ENCODE measurements at places on chromosomes 1 and 21.

DNA sequence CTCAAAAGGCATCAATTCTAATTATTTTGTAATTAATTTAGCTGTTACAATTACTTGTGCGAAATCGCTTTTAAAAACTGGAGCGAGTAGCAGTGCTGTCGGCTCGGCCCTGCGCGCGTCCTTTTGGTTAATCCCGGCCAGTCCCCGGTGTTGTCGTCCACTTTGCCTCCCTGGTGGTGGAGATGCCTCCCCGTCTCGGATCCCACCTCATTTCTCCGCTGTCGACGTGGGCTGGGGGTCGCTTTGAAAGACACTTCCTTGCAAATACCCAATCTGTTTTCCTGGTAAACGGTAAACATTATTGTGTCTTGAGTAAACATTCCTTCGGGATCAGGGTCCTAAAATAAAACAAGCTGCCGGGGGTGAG is 3.7 kb downstream of the FOXD3 start:
- no peak for DNase-seq

DNA sequence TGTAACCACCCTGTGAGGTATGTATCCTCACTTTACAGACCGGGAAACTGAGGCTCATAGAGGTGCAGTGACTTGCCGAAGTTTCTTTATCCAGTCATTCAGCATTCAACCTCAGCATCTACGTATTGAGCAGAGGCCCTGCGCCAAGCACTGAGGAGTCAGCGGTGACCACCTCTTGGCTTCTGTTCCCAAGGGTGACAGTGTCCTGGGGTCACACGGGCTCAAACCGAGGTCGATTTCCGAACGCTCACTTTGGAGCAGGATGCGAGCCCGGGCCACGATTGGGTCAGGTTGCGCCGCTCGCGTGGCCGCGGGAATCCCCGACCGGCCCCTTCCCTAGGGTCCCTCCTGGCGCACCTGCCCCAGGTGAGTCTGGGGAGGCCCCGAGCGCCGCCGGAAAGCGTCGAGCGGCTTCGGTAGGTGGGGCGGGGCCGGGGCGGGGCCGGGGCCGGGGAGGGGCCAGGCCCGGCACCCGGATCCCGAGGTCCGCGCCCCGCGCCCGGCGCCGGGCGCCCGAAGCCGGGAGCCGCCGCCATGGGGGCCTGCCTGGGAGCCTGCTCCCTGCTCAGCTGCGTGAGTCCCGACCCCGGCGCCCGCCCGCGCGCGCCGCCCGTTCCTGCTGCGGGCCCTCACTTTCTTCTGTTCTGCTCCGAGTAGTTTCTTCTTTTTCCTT is at the start of gene SERINC2:
Gene SERINC2, plus strand, starts transcription at position 482 of the 673 bp plus-strand sequence. Its CDS starts 53 bp downstream, at position 535.
- DNase-seq: peak; percentile 54

DNA sequence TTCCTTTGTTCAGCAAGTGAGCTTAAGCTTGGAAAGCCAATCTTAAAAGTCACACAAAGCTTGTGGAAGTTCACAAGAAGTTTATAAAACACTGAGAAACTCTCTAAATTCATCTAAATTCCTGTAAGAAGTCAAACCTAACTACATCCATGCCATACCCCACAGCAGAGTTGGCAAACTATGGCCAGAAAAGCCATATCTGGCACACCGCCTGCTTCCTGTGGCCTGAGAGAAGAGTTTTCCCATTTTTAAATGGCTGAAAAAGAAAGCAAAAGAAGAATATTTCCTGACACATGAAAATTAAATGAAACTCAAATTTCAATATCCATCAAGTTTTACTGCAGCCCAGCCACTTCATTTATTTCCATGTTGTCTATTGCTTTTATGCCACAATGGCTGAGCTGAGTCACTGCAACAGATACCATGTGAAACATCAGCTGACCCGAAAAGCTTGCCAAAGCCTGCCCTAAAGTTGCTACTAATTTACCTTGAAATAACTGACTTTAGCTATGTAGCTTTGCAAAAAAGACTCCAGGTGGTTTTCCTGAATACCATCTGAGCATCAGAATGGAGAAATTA is 237.1 kb downstream of the SLC45A1 start:
- DNase-seq: no peak

DNA sequence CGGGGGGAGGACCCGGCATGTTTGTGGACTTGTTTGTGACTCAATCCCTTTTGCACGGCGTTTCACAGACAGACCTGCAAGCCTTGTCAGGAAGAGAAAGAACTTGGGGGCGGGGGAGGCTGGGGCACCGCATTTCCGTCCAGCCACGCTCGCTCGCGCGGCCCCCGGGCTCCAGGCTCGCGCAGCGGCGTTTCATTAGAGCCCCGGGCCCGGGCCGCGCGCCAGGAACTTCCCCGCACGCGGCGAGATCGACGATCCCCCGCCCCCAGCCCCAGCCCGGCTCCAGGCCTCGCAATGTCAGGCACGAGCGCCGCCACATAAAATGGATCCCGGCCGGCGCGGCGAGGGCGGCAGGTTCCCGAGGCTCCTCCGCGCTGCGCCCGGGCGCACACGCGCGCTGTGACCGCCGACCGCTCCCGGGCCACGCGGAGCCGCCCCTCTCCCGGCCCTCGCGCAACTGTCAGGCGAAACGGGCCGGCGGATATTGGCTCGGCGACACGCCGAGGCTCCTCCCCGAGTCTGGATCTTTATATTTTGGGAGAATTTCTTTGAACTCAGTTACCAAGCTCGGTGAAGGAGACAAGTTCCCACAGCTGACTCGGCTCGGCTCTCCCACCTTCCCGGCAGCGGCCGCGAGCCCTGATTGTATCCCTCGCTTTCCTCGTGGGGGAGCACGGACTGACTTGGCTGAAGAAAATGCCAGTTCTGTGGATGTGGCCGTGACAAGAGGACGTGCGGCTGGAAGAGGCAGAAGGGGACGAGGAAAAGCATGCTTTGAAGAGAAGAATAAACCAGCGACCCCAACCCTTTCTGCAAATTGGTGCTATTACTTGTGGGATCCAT is at the start of gene KIF26B:
Gene KIF26B, plus strand, starts transcription at position 557 of the 843 bp plus-strand sequence. CDS start 440 bp downstream, outside the sequence.
- no peak for DNase-seq

DNA sequence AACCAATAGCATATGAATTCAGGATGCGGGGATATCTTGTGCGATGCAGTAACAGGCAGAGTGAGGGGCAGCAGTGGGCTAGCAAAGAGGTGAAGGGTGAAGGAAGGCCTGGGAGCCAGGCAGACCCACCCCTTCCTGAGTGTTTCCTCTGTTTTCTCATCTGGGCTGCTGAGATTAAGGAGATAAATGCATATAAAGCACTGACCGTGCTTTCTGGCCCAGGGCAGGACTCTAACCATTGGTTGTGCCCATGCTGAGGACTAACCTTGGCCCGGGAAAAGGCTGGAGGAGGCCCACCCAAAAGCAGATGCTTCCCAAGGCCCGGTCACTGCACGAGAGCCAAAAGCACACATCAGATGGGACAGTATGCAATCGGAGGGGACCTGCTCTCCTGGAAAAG is 87.6 kb downstream of the PSMG1 start:
- DNase-seq: no peak

GRCh38 chr1:17826165-17826488 is 71.0 kb downstream of the ACTL8 start:
- no peak for DNase-seq

DNA sequence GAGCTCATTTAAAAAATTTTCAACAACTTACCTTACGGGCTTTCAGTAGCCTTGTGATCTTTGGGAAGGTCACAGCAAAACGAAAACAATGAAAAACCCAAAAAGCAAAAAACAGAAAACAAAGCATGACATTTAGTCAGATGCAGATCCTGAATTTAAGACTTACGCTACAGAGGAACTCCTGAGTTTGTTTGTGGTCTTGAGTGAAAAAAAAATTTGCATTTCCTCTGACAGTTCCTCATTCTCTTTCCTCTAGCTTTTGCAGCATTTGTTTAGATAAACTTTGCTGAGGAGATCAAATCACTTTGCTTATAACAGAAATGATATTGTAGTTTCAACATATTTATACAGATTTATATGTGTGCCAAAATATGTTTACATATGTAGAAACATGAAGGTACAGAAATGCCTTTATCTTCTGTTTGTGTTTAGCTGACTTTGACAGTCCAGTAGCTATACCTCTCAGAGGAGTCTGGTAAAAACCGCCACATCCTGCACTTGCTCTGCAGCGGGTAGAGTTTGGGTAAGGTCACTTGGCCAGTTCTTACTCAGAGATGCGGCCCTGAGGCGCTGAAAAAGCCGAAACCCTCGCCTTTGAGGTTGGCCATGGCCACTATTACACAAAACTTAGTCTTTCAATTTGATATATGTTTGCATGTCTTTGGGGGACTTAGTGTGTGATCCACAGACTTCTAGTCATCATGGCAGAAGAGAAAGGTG is 142.5 kb downstream of the TNR start:
- DNase-seq: peak; percentile 32

- no peak for DNase-seq
Measured at GRCh38 chr1:217342105-217342504, 288.8 kb downstream of the GPATCH2 start.

- no peak for DNase-seq
Measured at GRCh38 chr1:3352952-3353331, 101.5 kb upstream of the ARHGEF16 start.

GRCh38 chr1:201331166-201331565 is 46.3 kb downstream of the TNNT2 start:
- no peak for DNase-seq

GRCh38 chr1:16168622-16169360 is 12.9 kb upstream of the EPHA2 start:
- no peak for DNase-seq

DNA sequence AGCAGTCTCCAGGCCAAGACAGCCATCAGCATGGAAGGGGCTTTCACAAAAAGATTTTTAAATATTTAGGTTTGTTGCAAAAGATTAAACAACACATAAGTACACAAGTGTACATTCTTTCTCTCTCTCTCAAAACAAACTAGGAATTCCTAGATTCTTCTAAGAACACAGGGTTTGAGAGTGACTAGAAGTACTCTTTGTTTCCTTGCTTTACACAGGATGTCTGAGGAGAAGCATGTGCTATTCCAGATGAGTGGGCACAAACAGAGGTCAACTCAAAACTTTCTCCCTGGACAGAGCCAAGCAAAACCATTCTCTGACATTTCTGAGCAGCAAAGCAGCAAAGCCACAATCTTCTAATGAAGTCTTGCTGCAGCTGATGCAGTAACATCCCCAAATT is 210.6 kb upstream of the HOOK1 start:
- no peak for DNase-seq

GRCh38 chr1:230537456-230537855 is 104.8 kb upstream of the COG2 start:
- DNase-seq: no peak

DNA sequence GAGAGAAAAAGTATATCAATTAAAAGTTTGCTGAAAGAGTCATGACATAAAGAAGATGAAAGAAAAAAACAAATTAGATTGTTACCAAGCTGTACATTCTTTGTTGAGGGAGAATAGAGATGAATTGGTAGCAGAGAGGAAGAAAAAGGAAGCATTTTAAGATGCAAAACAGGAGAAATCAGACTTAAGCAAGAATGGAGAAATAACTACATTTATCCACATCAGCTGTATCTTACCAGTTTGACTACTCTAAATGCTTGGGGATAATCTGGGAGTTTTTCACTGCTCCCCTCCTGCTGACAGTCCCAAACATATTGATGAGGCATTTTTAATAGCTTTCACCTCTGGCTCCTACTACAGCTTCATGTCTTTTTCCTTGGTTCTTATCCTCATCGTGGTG is 16.8 kb upstream of the PTPRC start:
- no peak for DNase-seq

DNA sequence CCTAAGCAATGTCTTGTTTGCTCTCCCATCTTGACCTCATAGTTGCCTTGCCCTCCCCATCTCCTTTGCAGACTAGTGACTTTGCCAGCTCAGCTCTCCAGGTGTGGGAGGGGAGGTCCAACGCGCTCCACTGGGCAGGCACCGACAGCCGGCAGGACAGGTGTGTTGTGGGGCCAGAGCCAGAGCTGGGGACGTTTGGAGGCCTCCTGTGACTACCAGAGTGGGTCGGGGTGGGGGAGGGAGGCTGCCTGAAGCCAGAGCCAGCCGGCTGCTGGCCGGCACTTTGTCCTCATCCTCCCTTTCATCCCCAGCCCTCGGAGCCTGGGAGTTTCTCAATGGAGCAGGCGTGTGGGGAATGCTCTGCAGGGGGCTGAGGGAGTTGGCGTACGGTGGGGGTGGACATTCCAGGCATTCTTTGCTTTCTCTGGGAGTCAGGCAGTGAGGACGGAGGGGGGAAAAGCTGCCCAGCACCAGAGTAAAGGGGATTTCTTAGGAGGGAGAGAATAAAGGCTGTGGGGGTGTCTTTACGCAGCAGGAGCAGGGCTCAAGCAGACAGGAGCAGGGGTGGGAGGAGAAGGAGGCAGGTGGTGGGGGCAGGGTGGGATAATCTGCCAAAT is 20.2 kb downstream of the NUAK2 start:
- DNase-seq: no peak

GRCh38 chr1:23370330-23370708 is 683 bp upstream of the ZNF436 start:
- no peak for DNase-seq

- DNase-seq: no peak
Measured at GRCh38 chr1:21341517-21342078, 51.3 kb upstream of the ECE1 start.

- DNase-seq: no peak
Measured at GRCh38 chr1:214066936-214067335, 79.2 kb downstream of the PROX1 start.

GRCh38 chr1:80656014-80656636 is 1144.6 kb upstream of the ADGRL2 start:
- DNase-seq: peak; percentile 2

GRCh38 chr1:236161230-236161629 is 18.9 kb downstream of the GPR137B start:
- DNase-seq: no peak

- no peak for DNase-seq
Measured at GRCh38 chr1:47881505-47882442, 115.4 kb downstream of the TRABD2B start.

DNA sequence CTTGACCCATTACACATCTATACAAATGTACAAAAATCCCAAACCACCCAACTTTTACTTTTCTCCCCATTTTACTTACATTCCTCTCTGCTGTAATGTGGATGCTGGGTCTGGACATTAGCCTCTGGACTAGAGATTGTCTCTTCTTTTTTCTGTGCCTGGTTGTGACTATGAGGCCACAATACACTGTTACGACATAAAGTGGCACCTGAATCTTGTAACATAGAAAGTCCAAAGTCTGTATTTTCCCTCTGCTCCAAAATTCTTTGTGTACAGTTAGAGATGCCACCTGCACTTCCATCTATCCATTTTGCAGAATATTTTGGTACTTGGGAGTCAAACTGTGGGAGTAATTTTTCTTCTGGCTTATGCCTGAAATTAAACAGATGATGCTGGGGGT is 22.7 kb downstream of the C21orf91 start:
- no peak for DNase-seq

GRCh38 chr1:24635195-24635843 is 7.8 kb upstream of the SRRM1 start:
- no peak for DNase-seq

- DNase-seq: no peak
Measured at GRCh38 chr1:190320952-190321351, 156.7 kb downstream of the BRINP3 start.

GRCh38 chr21:39385299-39386145 is 36.6 kb upstream of the HMGN1 start:
- no peak for DNase-seq

- no peak for DNase-seq
Measured at GRCh38 chr1:207691841-207692240, 46.9 kb downstream of the CR1L start.
